PC-3 (cell line): ENCODE measurements at places on chromosomes 7 and 10. TPM values are rescaled to one million over a fixed set of nuclear protein-coding genes. Genes with fewer than 3 reads are reported as not detected.
A peak's percentile ranks its signal among the peaks of the same experiment; 100 is the strongest.

DNA sequence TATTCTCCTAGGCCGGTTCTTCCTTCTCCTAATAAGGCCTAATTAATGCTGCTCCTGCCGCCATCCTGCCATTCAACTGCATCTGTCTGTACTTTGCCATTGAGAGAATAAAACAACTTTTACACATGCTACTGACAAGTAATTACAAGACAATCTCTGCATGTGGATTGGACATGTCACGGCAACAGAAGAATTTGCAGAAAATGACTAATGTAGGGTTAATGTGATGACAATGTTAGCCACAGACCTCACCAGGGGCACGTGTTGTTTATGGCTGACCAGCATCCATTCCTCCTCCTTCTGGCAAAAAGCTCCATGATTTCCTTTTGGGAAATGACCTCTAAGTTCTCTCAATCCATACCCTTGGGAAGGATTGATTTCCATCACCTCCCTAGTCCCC, 58.0 kb downstream of the NEBL start:
- DNase-seq, result no peak
- no peaks in the 10 kb centered on the region for H3K4me1 ChIP-seq
- no peaks in the 10 kb centered on the region for H3K27me3 ChIP-seq
- H3K4me3 ChIP-seq, result no peak overlapping the region
- H3K36me3 ChIP-seq, result no peaks in the 10 kb centered on the region
- H3K27ac ChIP-seq, result no peak overlapping the region

- H3K36me3 ChIP-seq, result no peaks in the 10 kb centered on the region
- peaks cover 56% of the 10 kb centered on the region for H3K4me1 ChIP-seq
- peak overlapping the region; percentile 93 for H3K27ac ChIP-seq
- DNase-seq, result peak; percentile 81
- H3K27me3 ChIP-seq, result no peaks in the 10 kb centered on the region
Observed at GRCh38 chr7:84060760-84061261, 133.8 kb downstream of the SEMA3A start.

DNA sequence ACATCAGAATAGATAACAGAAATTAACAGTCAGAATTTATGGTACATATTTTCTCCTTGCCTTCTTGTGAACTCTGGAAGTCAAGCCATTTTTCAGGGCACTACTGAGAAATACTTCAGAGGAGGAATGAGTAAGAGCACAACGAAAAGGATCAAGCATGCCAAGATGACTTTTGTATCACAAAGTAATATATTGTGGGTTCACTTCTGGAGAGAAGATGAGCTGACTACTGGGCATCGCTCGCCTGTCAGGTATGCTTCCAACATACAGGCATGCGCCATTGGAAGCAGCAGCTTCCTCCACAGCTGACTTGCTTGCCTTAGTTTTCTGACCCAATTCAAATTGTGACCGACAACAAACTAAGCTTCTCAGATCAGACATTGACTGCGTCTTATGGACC, 137.3 kb downstream of the VTI1A start:
- no peak overlapping the region for H3K4me3 ChIP-seq
- H3K36me3 ChIP-seq, result no peaks in the 10 kb centered on the region
- DNase-seq, result peak; percentile 52
- no peaks in the 10 kb centered on the region for H3K27me3 ChIP-seq
- peak overlapping the region; percentile 40 for H3K27ac ChIP-seq
- H3K4me1 ChIP-seq, result peaks cover 34% of the 10 kb centered on the region

- no peak overlapping the region for H3K4me3 ChIP-seq
- H3K4me1 ChIP-seq, result peaks cover 42% of the 10 kb centered on the region
- peaks cover 71% of the 10 kb centered on the region for H3K36me3 ChIP-seq
- DNase-seq, result no peak
- H3K27me3 ChIP-seq, result no peaks in the 10 kb centered on the region
- H3K27ac ChIP-seq, result no peak overlapping the region
Observed at GRCh38 chr7:55160539-55160938, 141.7 kb downstream of the EGFR start.

DNA sequence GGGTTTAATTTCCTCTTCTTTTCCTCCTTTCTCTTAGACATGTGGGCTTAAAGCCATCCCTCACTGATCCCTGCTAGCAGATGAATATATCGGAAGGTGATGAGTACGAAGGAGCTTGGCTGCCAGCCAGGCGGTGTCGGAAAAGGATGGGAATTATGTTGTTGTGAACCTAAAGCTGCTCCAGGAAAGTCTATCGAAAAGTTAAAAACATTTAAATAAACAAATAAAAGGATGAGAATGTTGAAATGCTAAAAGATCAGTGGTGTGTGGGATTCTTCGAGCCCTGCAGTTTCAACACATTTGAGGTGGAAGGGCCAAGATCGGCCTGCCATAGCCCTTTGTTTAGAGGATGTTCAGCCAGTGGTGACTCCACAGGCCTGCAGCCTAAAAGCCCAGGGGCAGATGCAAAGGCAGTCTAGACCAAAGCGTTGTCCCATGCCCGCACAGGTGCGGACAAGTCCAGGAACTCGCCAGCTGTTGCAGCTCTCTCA, 107.9 kb downstream of the JCAD start:
- no peaks in the 10 kb centered on the region for H3K36me3 ChIP-seq
- no peaks in the 10 kb centered on the region for H3K27me3 ChIP-seq
- DNase-seq, result no peak
- H3K27ac ChIP-seq, result no peak overlapping the region

DNA sequence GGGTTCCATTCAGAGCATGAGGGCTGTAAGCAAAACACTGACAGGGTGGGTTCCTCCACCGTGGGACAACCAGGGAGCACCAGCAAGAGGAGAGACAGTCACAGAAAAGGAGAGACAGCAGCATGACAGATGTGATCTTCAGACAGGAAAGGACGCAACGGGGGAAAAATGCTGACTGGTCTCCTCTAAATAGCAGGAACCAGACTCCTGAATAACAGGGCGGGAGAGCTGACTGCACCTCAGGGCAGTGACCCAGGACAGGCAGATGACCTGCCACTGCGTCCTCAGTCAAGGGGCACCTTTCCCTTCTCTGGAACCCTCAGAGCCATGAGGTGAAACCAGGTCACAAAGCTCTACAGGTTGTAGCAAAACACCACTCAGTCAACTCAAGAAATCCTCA, 37.0 kb downstream of the CDCA7L start:
- H3K27ac ChIP-seq, result no peak overlapping the region
- no peak for DNase-seq
- H3K4me1 ChIP-seq, result peaks cover 15% of the 10 kb centered on the region; the same call in 1 of the 2 replicates
- no peaks in the 10 kb centered on the region for H3K27me3 ChIP-seq
- no peak overlapping the region for H3K4me3 ChIP-seq

GRCh38 chr7:5424749-5425506, 1.3 kb upstream of the TNRC18 start:
- peak overlapping the region; percentile 83 for H3K4me3 ChIP-seq
- no peaks in the 10 kb centered on the region for H3K36me3 ChIP-seq
- peak overlapping the region; percentile 92 for H3K27ac ChIP-seq
- DNase-seq, result peak; percentile 51
- no peaks in the 10 kb centered on the region for H3K27me3 ChIP-seq
- peaks cover 17% of the 10 kb centered on the region; the same call in 1 of the 2 replicates for H3K4me1 ChIP-seq

- no peak overlapping the region for H3K27ac ChIP-seq
- no peak for DNase-seq
- H3K36me3 ChIP-seq, result peaks cover 10% of the 10 kb centered on the region
- H3K4me3 ChIP-seq, result no peak overlapping the region
Observed at GRCh38 chr7:977326-978048, 2.1 kb upstream of the COX19 start.

DNA sequence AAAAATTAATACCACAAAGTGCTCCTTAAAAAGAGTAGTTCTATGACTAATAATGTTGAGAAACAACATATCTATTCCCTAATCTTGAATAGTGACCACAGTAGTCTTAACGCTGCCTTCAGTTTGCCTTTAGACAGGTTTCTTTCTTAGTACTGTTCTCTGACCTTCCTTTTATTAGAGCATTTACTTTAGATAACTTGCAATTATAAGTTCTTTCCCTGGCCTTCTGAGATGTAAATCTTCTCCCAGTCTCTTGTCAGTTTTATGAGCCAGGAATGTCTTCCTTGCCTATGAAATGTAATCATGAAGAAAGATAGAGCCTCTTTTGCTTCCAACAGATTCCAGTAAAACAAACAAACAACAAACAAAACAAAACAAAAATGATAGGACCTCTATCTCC, 1119.8 kb upstream of the LRRTM3 start:
- no peak overlapping the region for H3K27ac ChIP-seq
- no peak overlapping the region for H3K4me3 ChIP-seq
- DNase-seq, result peak; percentile 21
- no peaks in the 10 kb centered on the region for H3K27me3 ChIP-seq
- H3K4me1 ChIP-seq, result no peaks in the 10 kb centered on the region
- H3K36me3 ChIP-seq, result no peaks in the 10 kb centered on the region

DNA sequence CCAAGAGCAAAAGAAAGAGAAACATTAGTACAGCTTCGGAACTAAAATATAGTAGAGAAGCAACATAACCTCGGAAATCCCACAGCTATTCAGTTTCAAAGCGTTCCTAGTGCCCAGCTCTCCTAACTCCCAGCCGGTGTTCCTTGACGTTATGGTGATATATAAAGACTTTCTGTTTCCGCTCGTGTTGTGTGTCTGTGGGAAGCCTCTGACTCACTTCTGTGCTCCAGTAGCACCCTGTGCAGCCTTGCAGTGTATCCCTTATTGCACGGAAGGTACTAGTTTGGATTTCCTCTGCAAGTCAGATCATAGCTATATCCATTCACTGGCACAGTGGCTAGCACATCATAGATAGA, 535 bp downstream of the ASAH2B start:
- peak overlapping the region; percentile 73 for H3K27ac ChIP-seq
- peaks cover 14% of the 10 kb centered on the region for H3K4me1 ChIP-seq
- peak; percentile 84 for DNase-seq
- H3K27me3 ChIP-seq, result peaks cover 13% of the 10 kb centered on the region; the same call in 1 of the 2 replicates

GRCh38 chr7:109983618-109984017, 1107.3 kb upstream of the LRRN3 start:
- H3K27ac ChIP-seq, result no peak overlapping the region
- no peak for DNase-seq
- H3K4me3 ChIP-seq, result no peak overlapping the region
- H3K4me1 ChIP-seq, result peaks cover 8% of the 10 kb centered on the region; the same call in 1 of the 2 replicates
- no peaks in the 10 kb centered on the region for H3K36me3 ChIP-seq

DNA sequence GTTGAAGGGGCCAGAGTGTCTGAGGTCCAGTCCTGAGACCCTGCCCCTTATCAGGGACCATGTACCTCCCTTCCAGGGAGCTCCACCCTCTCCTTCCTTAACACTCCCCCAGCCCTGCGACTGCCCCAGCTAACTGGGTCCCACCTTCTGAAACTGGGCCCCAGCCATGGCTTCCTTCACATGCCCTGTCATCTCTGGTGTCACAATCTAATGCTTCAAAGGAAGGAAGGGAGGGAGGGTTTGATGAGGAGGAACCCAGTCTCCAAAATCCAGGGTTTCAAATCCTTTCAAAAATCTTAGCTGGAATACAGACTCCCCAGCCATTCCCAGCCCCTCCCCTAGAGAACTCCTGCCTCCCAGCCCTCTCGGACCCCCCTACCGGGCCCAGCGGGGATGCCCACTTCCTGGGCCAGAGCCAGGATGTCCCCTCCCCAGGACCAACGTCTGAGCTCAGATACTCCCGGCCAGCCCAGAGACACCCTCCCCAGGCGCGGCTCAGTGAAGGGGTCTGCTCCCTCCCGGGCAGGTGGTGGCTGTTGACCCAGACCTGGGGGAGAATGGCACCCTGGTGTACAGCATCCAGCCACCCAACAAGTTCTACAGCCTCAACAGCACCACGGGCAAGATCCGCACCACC, 18.0 kb downstream of the C10orf105 start:
- no peak overlapping the region for H3K27ac ChIP-seq
- H3K36me3 ChIP-seq, result no peaks in the 10 kb centered on the region
- H3K4me3 ChIP-seq, result no peak overlapping the region
- no peaks in the 10 kb centered on the region for H3K27me3 ChIP-seq
- peaks cover 7% of the 10 kb centered on the region; the same call in 1 of the 2 replicates for H3K4me1 ChIP-seq

DNA sequence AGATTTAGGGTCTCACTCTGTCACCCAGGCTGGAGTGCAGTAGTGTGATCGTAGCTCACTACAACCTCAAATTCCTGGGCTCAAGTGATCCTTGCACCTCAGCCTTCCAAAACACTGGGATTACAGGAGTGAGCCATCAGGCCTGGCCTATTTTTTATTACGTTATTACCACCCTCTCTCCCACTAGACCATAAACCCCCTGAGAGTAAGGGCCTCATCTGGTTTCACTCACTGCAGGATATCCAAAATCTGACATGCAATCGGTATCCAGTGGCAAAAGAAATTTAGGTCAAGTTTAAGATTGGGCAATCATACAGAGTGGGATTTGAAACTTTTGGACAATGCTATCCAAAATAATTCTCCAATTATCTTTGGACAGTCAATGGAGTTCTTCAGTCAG, 117.0 kb upstream of the NEBL start:
- H3K27me3 ChIP-seq, result no peaks in the 10 kb centered on the region
- no peaks in the 10 kb centered on the region for H3K4me1 ChIP-seq
- H3K27ac ChIP-seq, result no peak overlapping the region
- H3K36me3 ChIP-seq, result no peaks in the 10 kb centered on the region
- no peak for DNase-seq

GRCh38 chr7:85405016-85405902, 218.4 kb upstream of the SEMA3D start:
- H3K27ac ChIP-seq, result no peak overlapping the region
- H3K36me3 ChIP-seq, result no peaks in the 10 kb centered on the region

DNA sequence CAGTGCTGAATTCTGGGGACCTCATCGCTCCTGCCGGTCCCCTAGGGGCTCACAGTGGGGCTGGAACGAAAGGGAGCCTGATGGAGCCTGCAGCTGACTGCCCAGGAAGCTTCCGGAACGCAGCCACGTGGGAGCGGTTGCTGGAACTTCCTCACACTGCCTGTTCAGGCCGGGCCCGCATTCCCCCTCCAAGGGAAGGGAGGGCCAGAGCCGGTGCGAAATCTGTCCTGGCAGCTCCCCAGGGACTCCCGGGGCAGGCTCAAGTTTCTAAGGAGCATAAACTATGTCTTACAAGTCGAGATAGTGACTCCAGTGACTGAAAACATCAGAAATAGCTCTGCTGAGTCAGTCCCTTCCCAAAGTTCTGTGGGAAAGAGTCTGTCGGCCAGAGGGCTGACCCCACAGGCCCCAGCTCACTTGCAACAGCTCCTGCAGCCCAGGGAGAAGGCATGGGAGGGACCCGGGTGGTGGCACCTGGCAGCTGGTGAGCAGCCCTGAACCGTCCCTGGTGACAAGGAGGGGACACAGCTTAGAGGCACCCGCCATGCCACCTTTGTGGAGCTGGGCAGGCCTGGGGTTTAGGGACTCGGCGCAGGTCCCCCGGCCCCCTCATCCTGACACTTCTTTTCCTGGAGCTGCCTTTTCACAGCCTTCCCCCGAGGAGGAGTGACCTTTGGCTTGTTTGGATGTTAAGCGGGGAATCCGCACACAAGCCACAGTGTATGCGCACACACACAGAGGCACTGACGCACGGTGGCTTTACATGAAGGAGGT, 47.6 kb downstream of the PDGFA start:
- H3K27me3 ChIP-seq, result no peaks in the 10 kb centered on the region
- no peaks in the 10 kb centered on the region for H3K36me3 ChIP-seq
- no peak overlapping the region for H3K27ac ChIP-seq
- no peak overlapping the region for H3K4me3 ChIP-seq

- H3K4me3 ChIP-seq, result no peak overlapping the region
- no peaks in the 10 kb centered on the region for H3K4me1 ChIP-seq
- no peak for DNase-seq
- no peaks in the 10 kb centered on the region for H3K27me3 ChIP-seq
- no peaks in the 10 kb centered on the region for H3K36me3 ChIP-seq
Observed at GRCh38 chr10:112242769-112243168, 40.4 kb upstream of the TECTB start.

The CACNA2D1 gene
- 0.77 and 1.1 TPM in 2 replicates for total RNA-seq

The PON1 gene
- not detected in 2 replicates for total RNA-seq

The PLAU gene
- 1,570 and 1,582 TPM in 2 replicates for total RNA-seq

The HPSE2 gene
- 0.15 TPM in 1 of 2 replicates, not detected in the other for total RNA-seq

The HIF1AN gene
- total RNA-seq, result 4.5 TPM in 2 replicates
